ENCODE measurements at places on chromosomes 3 and 15.

GRCh38 chr3:142574665-142575064, 3.9 kb downstream of the ATR start:
- DNase-seq: no peak

DNA sequence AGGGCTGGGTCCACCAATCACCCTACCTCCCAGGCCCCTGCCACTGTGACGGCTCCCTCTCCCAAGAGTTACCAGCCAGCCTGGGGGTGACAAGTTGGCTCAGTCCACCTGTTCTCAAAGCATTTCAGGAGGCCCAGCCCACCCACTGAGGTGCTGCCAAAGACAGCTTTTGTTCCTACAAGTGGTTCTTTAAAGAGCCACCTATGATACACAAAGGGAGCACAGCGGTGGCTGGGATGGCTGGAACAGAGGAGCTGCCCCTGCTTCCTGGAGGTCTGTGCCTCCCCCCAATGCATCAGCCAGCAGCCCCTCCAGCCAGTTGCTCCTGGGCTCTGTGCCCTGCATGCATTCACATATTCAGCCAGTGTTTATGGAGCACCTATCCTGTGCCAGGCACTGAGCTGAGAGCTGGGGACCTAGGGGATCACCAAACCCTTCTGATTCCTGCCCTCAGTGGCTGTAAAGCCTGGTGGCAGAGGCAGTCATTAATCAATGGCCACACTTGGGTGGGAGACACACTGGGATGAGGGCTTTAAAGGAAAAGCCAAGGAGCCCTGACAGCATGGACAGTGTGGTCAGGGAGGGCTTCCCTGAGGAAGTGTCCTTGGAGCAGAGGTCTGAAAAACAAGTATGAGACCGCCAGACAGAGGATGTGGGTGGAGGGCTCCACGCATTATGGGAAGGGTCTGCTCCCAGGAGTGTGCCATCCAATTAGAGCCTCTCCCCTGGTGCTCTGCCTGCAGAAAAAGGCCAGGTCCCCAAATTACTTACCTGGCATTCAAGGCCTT, 107.1 kb upstream of the LINGO1 start:
- DNase-seq: no peak

GRCh38 chr3:133506215-133506901, 67.1 kb upstream of the CDV3 start:
- no peak for DNase-seq

DNA sequence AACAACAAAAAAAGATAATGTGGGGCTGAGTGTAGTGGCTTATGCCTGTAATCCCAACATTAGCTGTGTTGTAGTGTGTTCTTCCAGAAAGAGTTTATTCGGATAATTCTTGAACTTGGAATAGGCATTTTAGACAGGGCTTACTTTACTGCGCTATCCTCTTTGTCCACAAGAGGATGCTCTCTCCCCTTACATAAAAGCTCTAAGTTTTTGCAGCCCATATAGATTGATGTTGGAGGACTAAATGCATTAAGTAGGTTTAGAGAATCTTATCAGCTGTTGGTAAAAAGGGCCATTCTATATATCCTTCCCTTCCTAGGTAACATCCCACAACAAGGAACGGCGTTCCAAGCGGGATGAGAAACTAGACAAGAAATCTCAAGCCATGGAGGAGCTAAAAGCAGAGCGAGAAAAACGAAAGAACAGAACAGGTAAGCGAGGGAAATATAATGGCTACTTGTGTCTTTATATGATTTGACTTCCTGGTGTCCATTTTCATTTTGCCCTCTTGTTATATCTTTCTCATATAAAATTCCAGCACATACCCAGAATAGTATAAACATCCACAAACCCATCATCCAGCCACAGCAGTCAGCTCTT, 27.8 kb upstream of the ITPKA start:
- peak; percentile 62 for DNase-seq

DNA sequence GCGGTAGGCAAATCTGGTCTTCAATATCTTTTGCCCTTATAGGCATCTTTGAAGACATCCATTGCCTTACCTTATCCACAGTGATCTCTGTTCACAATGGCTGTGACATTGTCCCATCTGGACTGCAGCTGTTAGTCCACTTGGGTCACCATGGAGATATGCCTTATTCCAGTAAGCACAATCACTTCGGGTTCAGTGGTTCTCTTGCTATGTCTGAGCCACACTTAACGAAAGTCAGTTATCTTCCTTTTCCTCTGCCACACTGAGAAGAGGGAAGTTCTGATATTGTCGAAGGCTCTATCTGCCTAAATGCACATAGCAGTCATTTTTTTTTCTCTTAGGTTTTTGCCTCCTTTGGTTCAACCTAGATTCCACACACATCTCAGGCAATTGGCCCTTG, 119.0 kb upstream of the SATB1 start:
- DNase-seq: no peak

- DNase-seq: no peak
Measured at GRCh38 chr15:79970181-79970580, 815 bp downstream of the BCL2A1 start.

DNA sequence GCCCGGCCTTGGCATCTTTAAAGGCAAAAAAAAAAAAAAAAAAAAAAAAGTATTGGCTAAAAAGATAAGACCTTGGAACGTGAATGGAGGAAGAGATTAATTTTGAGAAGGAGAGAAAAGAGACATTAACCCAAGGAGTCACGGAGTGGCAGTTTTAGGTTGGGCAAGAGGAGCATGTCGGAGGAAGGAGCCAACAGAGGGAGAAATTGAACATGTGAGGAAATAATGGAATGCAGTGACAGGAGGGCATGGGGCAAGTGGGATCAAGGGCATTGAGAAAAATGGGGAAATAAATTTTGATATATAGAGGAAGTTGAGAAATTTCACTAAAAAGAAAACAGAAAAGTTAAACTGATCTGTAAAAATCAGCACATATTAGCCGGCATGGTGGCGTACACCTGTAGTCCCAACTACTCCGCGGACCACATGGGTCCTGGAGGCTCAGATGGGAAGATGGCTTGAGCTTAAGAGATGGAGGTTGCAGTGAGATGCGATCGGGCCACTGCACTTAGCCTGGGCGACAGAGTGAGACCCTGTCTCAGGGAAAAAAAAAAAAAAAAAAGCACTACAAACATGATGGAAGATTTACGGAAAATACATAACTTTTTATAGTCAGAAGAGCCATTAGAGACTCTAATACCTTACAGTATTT, 1.2 kb downstream of the HAUS2 start:
- DNase-seq: no peak

GRCh38 chr3:98564282-98565005, 29.0 kb downstream of the CPOX start:
- peak; percentile 25 for DNase-seq

DNA sequence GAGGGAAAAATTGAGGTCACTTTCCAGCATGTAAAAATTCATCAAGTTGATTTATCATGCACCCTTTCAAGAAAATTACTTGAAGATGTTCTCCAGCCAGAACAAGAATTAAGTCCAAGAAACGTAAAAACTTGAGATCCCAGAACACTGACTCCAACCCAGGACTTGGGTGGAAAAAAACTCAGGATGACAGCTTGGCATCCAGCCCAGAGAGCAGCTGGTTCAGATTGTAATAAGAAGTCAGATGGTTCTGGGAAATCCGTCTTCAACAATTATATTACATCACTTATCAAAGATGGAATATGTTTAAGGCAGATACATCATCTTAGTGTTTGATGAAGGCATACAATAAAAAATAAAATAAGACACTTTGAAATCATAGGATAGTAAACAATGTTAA, 23.0 kb upstream of the DNAJC13 start:
- no peak for DNase-seq

DNA sequence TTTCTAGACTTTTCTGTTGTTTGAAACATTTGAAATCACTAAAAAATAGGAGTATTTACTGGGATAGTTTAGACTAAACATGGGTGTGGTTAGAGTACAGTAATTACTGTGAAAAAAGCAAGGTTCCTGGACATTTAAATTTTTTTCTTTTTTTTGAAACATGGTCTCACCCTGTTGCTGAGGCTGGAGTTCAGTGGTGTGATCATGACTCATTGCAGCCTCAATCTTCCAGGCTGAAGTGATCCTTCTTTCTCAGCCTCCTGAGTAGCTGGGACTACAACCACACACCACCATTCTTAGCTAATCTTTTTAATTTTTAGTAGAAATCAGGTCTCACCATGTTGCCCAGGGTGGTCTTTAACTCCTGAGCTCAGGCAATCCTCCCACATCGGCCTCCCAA, 20.4 kb upstream of the CELF6 start:
- DNase-seq: no peak

- DNase-seq: no peak
Measured at GRCh38 chr3:52721730-52722008, 15.8 kb downstream of the SPCS1 start.

DNA sequence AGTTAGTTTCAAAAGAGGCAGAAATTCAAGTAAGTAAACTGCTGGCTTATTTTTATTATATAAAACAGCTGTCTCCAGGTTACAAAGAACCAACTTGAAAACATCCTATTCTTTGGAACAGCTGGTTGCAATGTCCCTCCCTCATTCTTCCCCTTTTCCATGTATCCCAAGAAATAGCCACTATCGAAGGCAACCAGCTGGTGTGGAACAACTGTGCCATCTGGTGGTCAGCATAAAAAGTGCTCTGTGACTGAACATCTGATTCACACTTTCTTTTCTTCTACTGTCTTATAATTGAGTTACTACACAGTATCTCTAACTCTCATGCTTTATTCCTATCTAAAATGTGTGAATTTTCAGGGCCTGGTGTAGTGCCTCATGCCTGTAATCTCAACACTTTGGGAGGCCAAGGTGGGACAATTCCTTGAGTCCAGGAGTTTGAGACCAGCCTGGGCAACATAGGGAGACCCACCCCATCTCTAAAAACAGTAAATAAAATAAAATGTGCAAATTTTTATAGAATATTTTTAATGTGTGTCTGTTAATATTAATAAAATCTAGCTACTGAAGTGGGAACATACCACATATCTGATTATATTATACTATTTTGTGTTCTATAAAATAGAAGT, 9.6 kb downstream of the OSBPL11 start:
- DNase-seq: peak; percentile 17

- DNase-seq: peak; percentile 31
Measured at GRCh38 chr3:39126532-39127071, 19.1 kb downstream of the TTC21A start.

DNA sequence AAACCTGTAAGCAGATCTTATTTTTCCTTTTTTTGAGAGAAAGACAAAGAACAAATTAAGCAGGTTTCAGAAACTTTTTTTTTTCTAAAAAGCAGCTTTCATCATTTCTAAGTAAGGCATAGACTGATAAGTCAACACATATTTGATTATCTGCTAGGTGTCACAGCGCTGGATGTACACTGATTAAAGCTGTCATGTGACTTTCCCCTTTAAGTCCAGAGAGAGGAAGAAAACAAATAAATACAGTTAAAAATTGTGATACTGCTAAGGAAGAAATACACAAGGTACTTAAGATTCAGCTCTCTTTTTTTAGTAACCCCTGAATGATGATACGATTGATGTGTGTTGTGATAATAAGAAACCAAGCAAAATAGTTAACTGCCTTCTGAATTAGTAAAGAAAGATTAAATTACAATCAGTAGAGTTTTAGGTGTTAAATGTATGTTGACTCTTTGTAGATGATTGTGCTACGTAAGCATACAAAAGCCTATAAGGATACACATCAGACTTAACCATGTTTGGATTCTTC, 2.8 kb downstream of the GLCE start:
- DNase-seq: no peak

GRCh38 chr3:155332716-155333115, 39.2 kb upstream of the STRIT1 start:
- no peak for DNase-seq

GRCh38 chr15:48144889-48145288, 24.1 kb downstream of the SLC24A5 start:
- no peak for DNase-seq

- DNase-seq: peak; percentile 17
Measured at GRCh38 chr15:45457220-45457619, 65.3 kb downstream of the SLC30A4 start.

GRCh38 chr3:127954640-127955039, 39.6 kb downstream of the KBTBD12 start:
- no peak for DNase-seq

DNA sequence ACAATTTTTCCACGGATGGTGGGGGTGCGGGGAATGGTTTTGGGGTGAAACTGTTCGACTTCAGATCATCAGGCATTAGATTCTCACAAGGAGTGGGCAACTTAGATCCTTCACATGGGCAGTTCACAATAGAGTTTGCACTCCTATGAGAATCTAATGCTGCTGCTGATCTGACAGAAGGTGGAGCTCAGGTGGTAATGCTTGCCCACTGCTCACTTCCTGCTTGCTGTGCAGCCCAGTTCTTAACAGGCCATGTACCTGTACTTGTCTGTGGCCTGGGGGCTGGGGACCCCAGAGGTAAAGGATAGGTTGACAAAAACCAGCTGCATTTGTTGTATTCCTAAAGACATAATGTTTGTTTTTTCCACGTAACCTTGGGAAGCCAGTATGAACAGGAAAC, 16.0 kb downstream of the DZIP3 start:
- no peak for DNase-seq

GRCh38 chr15:78992416-78993256, 47.8 kb upstream of the CTSH start:
- no peak for DNase-seq

DNA sequence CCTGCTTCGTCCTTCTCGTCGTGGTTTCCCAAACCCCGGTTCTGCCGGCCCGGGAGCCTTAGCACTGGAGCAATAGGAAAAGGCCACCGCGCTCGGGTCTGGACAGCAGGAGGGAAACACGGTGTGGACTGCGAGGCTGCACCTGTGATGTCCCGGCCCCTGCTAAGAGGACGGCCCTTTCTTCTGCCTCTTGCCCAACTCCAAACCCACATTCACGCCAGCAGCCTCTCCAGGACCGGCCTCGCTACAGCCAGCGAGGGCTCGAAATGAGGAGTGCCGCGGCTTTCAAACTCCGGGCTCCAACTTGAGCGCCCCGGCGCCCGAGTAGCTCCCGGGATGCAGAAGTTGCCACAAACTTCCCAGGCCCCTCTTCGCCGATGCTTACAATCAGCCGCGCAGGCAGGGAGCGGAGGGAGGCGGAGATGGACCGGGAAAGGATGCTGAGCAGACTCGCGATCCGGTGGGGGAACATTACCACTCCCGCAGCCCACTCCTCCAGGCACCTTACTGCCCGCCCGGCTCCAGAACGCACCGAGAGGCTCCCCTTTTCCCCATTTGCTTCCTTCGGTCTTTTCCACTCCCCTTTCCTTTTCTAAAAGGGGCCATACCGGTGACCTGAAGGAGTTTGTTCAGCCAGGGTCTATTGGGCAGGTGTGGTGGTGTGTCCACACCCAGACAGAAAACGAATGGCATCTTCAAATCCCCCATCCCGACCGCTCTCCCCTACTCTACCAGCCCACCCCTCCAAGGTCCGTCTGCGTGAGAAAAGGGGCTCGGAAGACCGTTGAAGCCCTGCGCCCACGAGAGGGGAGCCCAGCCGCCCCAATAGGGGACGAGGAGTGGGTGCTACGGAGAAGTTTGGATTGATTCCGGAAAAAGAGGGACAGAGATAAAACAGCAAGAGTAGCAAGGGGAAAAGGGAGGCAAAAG, 18.8 kb upstream of the SATB1 start:
- DNase-seq: peak; percentile 46

DNA sequence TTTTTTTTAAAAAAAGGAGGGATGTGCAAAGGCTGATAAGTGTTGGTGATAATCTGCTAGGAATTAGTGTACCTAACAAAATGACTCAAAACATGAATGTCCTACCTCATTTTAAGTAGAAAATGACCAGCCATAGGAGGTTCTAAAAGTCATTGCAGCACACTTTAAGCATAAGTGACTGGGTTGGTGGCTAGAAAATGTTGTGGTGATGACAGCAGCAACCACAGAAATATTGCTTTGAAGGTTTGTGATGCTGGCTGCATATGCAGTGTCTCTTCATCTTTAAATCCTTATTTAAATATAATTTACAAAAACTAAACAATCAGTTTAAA, 55.2 kb downstream of the CMSS1 start:
- no peak for DNase-seq

All from T-helper 2 cell (primary cell).